Memory B cell (primary cell): ENCODE measurements at places on chromosomes 6 and 20.

- no peak for DNase-seq
Observed at GRCh38 chr6:71127374-71127773, 161.2 kb upstream of the OGFRL1 start.

DNA sequence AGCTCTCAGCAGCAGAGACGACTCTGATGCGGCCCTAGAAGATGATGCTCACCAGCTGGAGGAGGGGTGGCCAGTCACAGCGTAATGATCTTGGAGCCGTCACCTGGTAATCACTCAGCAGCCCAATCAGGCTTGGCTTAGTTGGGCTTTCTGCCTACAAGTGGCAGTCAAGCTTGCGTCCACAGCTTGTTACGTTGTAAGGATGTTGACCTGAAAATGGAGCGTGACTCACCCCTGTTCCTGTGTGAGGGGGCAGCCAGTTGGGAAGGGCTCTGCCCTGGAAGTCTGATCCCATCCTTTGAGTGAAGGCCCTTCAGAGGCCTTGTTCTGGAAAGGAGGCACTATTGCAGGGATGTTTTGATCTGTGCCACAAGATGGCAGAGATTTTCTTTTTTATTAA lies 49.8 kb downstream of the SPATA2 start:
- no peak for DNase-seq

GRCh38 chr20:46260480-46260879 lies 47.8 kb downstream of the CDH22 start:
- DNase-seq = no peak

GRCh38 chr6:158631678-158632537 lies 12.6 kb downstream of the DYNLT1 start:
- DNase-seq = no peak

DNA sequence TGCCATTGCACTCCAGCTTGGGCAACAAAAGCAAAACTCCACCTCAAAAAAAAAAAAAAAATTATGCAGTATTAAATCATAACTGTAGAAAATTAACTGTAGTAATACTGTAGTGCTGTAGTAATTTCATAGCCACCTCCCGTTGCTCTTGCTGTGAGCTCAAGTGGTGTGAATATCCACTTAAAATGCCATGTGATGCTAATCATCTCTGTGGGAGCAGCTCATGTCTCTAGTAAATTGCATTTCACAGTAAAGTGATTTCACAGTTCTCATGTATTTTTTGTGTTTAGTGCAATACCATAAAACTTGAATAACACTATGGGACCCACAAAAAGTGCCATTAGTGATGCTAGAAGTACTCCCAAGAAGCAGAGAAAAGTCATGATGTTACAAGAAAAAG lies 14.4 kb upstream of the FAM217A start:
- DNase-seq = no peak
